ENCODE measurements at places on chromosomes 11 and 22.

GRCh38 chr11:76291576-76292526 lies 85.5 kb upstream of the WNT11 start:
- DNase-seq, result no peak

DNA sequence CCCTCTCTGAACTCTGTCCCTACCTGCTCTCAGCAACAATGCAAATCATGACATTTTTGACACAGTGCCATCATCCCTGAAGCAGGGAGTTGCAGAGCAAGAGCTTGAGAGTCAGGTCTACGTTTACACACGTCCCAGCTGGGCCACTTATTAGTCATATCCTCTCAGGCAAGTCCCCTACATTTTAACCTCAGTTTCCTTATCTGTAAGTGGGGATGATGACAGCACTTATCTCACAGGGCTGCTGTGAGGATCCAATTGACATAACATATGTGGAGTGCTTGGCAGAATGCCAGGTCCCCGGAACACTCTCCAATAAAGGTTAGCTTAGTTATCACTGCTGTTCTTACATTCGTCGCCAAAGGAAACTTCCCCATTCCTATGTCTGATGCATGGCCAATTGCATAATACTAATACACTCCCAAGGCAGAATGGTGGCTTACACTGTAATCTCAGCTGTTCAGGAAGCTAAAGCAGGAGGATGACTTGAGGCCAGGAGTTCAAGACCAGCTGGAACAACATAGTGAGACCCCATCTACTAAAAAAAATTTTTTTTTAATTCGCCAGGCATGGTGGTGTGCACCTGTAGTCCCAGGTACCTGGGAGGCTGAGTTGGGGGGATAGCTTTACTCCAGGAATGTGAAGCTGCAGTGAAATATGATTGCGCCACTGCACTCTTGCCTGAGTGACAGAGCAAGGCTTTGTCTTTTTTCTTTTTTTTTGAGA lies 16.6 kb downstream of the ASCC2 start:
- peak; percentile 77 for DNase-seq

DNA sequence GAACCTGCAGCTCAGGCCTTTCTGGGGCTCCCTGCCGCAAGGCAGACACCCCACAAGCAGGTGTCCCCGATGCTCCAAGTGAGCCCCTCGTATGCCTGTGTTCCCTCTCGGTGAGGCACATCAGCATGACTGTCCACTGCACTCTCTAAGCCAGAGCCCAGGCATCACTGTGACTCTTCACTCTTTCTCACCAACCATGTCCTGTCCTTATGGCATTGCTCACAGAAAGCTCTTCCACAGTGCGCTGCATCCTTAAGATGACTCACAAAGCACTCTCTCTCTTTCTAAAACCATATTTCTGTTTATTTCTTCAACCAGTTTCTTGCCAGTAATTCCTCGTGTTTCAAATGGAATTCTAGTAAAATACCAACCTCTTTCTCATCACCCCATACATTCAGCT lies 18.1 kb downstream of the GAB4 start:
- no peak for DNase-seq

GRCh38 chr11:110251836-110252235 lies 44.6 kb downstream of the RDX start:
- DNase-seq, result no peak

GRCh38 chr22:46465793-46466192 lies 71.6 kb downstream of the CELSR1 start:
- DNase-seq, result no peak

GRCh38 chr11:117892651-117893050 lies 16.2 kb upstream of the FXYD6 start:
- DNase-seq, result no peak

DNA sequence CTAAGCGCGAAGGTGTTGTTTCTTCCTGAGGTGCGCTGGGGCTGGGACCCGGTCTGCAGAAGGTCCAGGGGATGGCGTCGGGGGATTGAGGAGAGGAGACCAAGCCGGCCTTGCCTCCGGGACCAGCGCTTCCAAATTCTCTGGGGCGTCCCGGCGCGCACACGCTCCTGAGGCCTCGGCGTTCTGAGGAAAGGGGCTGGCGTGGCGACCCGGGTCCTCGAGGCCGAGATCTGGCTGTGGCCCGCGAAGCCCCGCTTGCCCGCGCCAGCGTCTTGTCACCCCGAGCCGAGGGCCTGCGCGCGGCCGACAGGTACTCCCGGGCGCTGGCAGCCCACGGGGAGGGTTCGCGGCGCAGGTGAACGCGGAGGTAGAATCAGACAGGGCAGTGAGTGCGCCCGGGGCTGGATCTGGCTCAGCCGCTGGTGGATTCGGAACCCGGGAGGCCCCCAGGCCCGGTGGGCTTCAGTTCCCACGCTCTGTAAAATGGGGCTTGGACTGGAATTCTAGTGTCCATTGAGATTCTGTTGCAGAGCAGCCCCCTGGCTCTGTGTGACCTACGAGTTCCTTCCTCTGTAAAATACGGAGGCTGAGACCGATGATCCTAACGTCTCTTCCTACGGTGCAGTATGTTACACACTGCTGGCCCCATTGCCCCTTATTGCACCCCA lies 14.7 kb downstream of the SSH3 start:
- no peak for DNase-seq

GRCh38 chr11:79488286-79488685 lies 47.5 kb upstream of the TENM4 start:
- no peak for DNase-seq

DNA sequence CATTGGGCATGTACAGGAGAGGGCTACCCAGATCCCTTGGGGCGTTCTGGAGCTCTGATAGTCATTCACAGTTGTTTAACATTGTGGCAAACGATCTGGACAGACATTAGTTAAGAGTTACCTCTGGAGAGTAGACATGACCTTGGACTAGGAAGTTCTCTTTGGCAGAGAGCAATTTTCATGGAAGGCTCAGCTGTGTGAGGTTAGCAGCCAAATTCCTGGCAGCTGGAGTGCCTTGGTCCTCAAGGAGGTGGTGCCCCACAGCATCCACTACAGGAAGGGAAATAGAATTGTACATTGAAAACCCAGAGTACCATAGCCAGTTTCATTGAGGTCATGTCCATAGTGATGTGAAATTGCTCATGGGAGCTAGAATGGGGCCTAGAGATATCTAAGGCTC lies 82.8 kb downstream of the BLID start:
- no peak for DNase-seq

DNA sequence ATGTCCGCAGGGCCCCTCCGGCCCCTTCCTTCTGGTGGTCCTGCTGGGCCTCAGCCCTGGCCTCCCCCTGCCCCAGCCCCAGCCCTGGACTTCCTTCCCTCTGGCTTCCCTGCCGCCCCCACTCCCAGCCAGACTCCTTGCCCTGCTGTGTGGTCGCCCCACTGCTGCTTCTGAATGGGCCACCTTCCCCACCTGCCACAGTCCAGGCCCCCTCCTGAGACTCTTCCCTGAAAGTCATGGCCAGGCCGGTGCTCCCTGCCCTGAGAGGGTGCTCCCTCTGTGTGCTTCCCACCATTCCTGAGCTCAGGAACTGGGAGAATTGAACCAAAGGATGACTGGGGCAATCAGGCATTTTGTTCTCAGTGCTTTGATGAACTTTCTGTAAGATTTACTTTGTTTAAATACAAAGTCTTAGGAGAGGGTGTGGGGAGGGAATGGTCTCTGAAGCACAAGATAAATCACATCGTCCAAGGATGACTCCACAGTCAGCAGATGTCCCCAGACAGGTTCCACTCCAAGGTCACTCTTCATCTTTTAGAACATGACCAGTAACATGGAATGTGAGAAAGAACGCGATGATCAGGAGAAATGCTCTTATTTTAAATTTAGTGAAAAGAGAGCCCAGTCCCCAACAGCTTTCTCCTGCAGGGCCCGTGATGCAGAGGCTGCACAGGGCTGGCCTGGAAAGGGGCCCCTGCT lies 774 bp downstream of the APOBEC3D start:
- no peak for DNase-seq

GRCh38 chr22:18078329-18079041 lies 695 bp downstream of the PEX26 start:
- no peak for DNase-seq

- DNase-seq, result peak; percentile 34
These were observed 365.7 kb upstream of the CADM1 start for GRCh38 chr11:115869780-115870431.

GRCh38 chr11:119481021-119481666 lies 58.2 kb upstream of the THY1 start:
- peak; percentile 54 for DNase-seq
